ENCODE measurements at places on chromosomes 5 and 9. TPM values are rescaled to one million over a fixed set of nuclear protein-coding genes. Genes with fewer than 3 reads are reported as not detected.

DNA sequence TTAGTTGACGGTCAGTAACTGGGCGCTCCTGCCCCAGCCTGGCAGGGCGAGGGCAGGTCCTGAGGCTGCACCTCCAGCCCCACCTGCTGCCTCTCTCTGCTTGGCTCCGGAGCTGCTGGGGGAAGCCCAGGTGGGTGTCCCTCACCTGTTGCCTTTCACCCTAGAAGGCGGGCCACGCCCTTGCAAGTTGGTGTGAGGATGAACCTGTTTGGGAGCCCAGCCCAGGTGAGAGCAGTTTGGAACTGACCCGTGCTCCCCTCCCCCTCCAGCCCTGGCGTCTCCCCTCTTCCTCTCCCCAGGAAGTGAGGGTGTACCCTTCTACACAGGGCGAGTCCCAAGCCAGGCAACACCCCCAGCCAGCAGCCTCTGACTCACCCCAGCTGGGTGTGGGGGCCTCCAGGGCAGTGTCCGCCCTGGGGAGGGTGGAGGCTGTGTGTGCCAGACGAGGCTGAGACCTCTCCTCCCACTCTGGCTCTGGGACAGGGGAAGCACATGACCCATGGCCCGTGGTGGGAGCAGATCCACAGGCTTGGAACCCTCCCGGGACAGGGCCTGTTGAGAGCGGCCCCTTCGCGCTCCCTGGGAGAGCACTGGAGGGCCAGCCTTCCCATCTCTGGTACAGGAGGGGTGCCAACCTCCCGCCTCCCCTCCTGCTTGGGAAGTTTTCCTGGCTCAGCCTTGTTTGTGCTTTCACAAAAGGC, 10.4 kb downstream of the LRRC8A start:
- no peak for DNase-seq

- no peak for DNase-seq
Observed at GRCh38 chr5:137266186-137266585, 232.9 kb downstream of the SPOCK1 start.

DNA sequence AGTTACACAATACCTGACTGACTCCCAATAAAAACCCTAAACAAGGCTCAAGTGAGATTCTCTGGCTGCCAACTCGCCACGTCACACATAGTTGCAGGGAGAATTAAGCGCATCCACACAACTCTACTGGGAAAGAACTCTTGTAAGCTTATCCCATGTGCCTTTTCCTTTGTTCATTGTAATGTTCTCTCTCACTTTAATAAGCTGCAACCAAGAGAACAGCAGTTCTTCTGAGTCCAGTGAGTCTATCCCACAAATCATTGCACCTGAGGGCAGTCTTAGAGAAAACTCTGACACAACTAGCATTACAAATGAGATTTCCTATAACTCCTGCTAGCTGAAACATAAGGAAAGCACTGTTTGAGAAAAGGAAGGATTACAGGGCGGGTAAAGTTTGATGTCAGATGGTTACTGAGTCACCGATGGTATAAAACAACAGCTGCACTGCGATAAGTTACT, 27.4 kb downstream of the CENPK start:
- DNase-seq: no peak

- no peak for DNase-seq
Observed at GRCh38 chr5:132877938-132878337, 4.5 kb downstream of the LEAP2 start.

DNA sequence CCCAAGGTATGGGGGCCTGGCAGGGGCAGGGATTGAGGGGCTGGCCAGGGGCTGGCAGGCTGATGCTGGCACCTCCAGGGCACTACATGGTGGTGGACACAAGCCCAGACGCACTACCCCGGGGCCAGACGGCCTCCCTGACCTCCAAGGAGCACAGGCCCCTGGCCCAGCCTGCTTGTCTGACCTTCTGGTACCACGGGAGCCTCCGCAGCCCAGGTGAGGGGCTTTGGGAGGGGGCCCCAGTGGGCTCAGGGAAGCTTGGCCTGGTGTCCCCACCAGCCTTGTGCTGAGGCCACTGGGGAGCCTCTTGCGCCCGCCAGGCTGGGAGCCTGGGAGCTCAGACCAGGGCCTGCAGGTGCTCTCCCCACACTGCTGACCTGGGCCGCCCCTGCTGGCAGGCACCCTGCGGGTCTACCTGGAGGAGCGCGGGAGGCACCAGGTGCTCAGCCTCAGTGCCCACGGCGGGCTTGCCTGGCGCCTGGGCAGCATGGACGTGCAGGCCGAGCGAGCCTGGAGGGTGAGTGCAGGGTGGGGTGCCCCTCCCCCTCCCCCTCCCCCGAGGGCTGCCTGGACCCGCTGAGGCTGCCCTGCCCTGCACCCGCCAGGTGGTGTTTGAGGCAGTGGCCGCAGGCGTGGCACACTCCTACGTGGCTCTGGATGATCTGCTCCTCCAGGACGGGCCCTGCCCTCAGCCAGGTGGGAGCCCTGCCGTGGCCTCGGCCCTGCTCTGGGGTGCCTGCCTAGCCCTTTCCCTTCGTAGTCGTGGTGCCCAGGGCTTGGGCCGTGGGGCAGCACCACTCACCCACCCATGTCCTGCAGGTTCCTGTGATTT, 5.7 kb downstream of the MAMDC4 start:
- no peak for DNase-seq

The EIF4EBP3 gene
- total RNA-seq: 12.0 TPM

DNA sequence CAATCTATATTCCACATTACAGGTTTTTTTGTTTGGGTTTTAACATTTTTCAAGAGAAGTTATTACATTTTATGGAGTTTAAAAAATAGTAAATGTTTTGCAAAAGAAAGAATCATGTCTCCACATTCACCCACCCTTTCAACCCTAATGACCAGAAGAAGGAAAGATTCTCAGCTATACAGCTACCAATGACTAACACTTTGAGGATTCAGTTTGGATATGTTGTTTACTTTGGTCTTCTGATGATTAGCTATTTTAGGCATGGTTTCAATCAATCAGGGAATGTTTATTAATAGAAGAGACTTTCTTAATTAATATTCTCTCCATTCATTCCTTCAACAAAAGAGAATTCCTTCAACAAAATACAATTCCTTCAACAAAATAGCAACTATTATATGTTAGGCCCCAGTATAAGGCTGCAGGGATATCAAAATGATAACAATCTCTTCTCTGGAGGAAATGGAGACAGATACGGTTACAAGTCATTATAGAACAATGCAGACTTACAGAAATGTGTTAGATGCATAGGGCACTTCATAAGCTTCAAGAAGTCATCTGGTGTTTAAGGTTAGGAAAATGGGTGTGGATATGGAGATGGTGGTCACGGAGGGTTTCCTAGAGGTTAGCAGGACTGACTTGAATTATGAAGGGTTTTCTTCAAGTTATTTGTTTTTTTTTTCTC, 9.3 kb upstream of the NR3C1 start:
- DNase-seq: no peak

The TLE4 gene
- total RNA-seq: 62.4 TPM

DNA sequence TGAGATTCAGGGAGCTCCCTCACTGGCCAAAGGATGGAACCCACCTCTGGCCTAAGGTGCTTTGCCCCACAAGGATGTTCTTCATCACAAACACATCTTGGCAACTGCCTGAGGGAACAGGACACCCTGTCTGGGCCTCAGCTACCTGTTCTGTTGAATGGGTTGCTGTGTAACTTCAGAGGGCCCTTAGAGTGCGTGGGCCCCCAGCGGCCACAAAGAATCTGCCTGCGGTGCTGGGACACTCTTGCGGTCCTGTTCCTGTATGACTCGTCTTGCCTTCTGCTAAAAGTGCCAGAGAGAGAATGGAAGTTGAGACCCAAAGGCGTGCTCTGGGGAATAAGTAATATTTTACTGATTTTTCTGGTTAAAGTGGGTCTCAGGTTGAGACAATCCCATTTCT, 14.1 kb upstream of the RPL26L1 start:
- DNase-seq: no peak

- DNase-seq: no peak
Observed at GRCh38 chr5:160333721-160334120, 21.4 kb upstream of the CCNJL start.

- DNase-seq: no peak
Observed at GRCh38 chr9:129860653-129861446, 25.6 kb downstream of the USP20 start.

- DNase-seq: no peak
Observed at GRCh38 chr5:82620957-82621600, 342.9 kb upstream of the RPS23 start.

The CCDC192 gene
- total RNA-seq: not detected

- no peak for DNase-seq
Observed at GRCh38 chr9:101674165-101674564, 64.3 kb downstream of the GRIN3A start.

- DNase-seq: peak; percentile 82
Observed at GRCh38 chr5:6765612-6766525, 52.6 kb downstream of the TENT4A start.

DNA sequence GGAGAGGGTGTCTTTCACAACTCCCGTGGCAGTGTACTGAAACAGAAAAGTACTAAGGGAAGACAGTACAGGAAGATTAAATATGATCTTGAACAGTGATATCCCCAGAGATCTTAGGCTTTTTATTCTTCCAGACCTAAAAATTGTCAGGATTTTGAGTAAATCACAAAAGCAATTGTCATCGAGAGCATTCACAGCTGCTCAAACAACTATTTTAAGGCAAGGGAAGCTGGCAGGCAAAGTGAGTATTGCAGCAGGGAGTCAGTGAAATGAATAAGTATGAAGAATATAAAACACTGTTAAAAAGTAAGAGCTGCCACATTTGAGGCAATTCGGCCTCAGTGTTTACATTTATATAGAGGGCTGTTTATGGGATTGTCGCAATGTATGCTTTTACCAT, 479.0 kb downstream of the CAAP1 start:
- DNase-seq: no peak

DNA sequence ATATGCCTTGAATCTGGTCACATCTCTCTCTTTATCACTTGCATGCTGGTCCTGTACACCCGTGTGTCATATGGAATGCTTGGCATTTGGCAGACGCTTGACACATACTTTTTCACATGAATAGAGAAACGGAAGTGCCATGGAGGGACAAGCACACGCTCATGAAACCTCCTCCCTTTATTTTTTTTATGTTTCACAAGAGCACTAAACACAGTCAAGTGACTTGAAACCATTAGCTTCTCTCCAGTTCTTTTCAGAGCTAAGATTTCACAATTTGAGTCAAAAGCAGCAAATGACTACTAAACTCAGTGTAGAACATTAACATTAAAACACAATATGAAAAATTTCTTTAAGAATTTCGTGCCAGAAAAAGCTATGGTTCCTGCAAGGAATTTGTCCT, 151.1 kb downstream of the DOCK2 start:
- DNase-seq: no peak

The MCC gene
- 3.8 TPM for total RNA-seq

The TCF7 gene
- total RNA-seq: 283 TPM

DNA sequence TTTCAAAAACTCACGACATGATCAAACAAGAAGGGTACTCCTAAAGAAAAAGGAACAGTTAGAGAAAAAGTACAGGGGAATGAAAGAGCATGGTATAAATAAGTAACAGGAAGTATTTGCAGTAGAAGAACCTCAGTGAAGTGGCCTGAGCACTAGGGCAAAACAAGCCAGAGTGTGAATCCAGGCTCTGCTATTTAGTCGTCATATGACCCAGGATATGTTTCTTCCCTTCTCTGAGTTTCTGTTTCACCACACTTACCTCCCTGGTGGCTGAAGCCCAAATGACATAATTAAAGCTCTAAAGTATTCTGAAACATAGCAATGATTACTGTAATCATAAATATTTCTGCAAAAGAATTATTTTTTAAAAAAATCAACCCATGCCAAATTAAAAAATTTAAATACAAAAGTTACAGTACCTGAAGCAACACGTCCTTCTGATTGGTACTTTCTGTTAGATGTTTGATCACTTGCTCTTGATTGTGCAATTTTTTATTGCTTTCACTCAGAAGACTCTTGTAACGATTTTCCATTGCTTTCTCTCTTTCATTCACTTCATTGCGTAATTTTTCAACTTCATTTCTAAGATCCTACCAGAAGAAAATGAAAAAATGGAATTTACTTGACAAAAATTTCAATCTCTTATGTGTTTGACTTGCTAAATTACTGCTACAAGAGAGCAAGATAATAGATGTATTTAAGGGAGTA, 88.9 kb downstream of the CDK5RAP2 start:
- DNase-seq: no peak

DNA sequence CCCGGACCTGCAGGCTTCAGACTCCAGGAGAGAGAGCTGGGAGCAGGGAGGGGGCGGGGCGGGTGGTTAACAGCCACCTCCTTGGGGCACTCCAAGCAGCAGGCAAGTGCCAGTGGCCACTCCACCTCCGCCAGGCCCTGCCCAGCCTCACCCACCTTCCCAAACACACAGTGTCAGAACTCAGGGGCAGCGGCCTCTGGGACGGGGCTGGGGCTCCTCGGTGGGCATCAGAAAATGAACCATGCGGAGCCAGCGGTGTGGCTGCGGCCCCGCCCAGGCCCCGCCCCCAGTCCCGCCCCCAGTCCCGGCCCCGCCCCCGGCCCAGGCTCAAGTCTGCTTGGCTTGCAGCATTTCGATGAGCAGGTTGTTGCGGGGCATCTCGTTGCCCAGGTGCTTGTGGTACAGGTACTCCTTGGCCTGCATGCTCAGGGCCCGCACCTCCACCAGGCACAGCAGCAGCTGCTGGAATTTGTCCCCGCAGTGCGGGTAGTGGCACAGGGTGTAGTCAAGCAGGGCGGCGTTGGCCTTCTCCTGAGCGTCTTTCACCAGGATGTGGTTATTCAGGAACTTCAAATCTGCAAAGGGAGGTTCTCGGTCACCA, 24.7 kb downstream of the NR5A1 start:
- DNase-seq: no peak

GRCh38 chr9:36051317-36051716, 14.6 kb downstream of the RECK start:
- DNase-seq: no peak

GRCh38 chr9:111414406-111414805, 69.8 kb downstream of the ECPAS start:
- DNase-seq: no peak

- peak; percentile 55 for DNase-seq
Observed at GRCh38 chr9:124320062-124320973, 62.6 kb downstream of the NEK6 start.

The DRD1 gene
- not detected for total RNA-seq

DNA sequence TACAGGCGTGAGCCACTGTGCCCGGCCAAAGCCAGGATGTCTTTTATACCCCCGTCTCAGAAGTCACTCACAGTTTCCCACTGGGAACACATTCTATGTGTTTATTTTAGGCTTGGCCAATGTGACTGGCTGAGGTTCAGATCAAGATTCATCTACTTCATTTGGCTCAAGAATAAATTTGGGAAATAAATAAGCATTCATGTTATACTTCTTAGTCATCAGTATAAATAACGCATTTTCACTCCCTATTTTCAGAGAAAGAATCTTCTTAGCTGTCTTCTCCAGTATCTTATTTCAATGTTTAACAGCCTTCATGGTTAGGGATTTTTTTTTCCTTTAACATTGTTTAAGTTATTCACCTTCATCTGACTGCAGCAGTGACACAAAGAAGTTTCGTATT, 11.8 kb downstream of the S100Z start:
- no peak for DNase-seq

The PBX3 gene
- 28.0 TPM for total RNA-seq

The C5orf34 gene
- 9.3 TPM for total RNA-seq

The TGFBI gene
- 9.3 TPM for total RNA-seq

DNA sequence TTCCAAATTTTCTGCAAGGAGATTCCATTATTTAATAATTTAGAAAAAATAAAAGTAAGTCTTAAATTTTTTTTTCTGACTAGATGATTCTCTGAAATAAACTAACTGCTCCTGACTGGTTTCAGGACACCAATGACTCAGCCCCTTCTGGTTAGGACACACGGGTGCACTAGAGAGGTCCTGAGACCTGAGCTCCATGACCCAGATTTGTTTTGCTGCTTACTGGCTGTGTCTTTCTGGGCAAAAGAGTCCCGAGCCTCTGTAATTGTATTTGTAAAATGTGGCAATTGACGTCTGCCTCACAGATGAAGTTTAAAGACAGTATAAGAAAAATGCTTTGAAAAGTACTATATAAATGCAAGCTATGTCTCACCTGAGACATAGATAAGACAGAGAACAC, 89.1 kb downstream of the SLC24A2 start:
- DNase-seq: no peak
